ENCODE measurements at places on chromosomes 13 and 19.

DNA sequence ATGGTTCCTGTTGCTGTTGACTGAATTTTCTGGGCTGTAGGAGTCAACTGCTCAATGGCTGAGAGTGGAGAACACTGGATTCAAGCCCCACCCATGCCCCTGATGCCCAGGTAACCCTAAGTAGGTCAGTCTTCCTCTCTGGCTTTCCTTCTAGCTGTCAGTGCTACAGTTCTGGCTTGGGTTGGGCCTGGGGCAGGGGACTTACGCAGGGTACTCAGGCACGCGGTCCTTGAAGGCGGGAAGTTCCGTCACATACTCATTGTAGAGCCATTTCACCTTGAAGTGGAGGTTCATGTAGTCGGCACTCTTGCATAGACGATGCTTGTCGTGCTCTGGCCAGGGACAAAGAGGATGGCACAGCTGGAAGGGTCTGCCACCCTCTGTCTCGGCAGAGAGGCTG lies 55.6 kb downstream of the UNC13A start:
- DNase-seq, result no peak

DNA sequence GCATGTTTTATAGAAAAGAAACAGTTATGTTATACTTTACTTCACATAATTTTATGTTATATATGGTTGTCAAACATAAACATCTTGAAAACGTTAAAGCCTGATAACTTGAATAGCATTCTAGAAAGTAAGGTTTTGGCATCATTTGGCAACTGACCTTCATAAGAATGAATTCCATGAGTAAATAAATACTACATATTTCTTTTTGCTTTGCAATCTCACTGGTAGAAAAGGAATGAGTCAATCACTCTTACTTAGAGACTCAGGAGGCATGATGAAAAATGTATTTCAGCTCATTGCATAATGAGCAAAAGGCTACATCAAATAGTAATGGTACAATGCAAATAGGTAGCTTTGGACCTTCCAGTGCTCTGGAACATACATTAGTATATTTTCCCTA lies 1381.9 kb downstream of the EFNB2 start:
- no peak for DNase-seq

GRCh38 chr13:80141123-80141849 lies 199.6 kb downstream of the SPRY2 start:
- no peak for DNase-seq

- DNase-seq, result no peak
These were observed 97.5 kb downstream of the MAB21L1 start for GRCh38 chr13:35378939-35379338.

GRCh38 chr19:970695-971094 lies 13.4 kb upstream of the WDR18 start:
- no peak for DNase-seq

DNA sequence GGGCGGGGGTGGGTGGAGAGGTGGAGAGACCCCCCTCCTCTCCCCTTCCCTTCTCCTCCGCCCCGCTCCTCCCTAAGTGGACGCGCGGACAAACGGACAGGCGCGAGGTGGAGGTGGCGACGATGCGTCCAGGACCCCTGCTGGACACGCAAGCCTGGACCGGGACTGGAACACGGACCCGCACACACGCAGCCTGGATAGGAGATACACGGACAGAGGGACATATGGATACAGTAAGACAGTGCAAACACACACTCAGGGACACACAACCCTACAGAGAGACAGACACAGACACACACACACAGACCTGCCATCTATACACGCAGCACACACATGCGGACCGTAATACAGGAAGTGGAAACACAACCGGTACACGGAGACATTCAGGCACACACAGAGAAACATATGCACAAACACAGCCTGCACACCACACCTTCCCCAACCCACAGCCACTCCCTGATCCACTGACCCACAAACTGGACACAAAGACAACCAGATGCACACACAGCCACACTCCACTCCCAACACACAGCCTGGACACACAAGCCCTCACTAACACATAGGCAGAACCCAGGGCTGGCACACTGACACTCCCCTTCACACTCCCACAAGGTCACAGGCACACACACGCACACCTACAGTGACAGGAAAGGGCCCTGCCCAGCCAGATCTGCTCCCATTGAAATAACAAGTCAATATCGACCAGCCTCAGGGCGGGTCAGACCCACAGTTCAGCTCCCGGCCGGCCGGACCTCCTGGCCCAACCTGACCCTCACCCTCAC lies 696 bp upstream of the ERFL start:
- no peak for DNase-seq

DNA sequence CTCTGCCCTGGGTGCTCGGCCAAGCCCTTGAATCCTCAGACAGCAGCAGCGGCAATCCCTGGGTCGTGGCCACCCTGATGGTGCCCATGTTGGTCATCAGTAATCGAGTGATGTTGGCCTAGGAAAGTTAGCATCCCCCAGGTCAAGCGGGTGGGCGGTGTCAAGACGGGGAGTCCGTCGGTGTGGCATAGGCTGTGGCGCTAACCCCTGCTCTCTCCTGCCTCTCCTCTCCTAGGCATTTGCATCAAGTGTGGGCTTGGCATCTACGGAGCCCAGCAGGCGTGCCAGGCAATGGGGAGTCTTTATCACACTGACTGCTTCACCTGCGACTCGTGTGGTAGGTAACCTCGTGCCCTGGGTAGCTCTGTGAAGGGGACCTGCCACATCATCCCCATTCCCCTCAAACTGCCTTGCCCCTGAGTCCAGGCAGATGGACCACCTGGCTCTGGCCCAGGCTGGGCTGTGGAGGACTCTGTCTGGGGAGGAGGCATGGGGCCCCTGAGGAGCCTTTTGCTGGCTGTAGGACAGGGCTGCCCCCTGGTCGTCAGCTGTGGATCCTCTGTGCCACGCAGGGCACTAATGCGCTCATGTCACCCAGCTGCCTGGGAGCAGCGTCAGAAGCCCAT lies 8.7 kb downstream of the WTIP start:
- DNase-seq, result no peak

GRCh38 chr19:29512748-29513147 lies 13.0 kb upstream of the VSTM2B start:
- no peak for DNase-seq

DNA sequence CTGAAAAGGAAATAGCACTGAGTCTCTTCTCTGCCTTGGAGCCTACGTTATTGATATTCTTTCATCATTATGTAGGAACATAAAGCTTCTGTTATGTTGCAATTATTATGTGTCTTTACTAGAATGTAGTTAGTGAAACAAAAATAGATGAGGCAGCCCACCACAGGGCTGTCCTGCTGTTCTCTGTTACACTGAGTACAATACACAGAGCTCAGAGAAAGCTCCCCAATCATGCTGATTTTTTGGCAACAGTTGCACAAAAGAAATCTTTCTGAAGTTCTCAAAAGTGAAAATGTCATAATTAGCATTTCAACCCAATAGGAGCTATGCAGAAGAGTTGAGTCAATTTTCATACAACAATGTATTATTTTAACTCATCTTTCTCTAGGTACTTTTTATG lies 119.5 kb downstream of the EFNB2 start:
- no peak for DNase-seq

DNA sequence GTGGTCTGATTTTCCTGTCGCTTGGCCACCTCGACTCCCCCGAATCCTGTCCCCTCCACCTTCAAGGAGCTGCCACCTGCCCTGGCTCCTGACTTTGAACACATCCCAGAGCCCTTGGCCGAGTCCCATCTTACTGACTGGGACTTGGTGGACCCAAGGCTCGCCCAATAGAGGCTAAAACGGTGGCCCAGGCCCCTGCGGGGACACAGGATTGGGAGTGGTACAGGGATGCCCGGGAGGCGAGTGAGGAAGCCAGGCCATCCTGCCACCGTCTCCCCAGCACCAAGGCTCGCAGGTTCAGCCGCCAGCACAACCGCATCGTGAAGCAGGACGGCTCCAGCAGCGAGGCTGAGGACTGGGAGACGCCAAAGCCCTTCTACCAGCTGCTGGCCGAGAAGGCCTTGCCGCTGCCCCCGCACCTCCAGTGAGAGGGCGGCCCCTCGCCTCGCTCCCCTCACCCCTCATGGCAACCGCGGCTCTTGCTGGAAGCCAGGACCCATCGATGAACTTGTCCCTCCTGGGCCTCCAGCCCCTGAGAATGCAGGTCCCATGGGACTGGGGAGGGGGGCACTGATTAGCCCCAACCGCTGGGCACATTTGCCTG lies 5.3 kb downstream of the SIX5 start:
- no peak for DNase-seq

DNA sequence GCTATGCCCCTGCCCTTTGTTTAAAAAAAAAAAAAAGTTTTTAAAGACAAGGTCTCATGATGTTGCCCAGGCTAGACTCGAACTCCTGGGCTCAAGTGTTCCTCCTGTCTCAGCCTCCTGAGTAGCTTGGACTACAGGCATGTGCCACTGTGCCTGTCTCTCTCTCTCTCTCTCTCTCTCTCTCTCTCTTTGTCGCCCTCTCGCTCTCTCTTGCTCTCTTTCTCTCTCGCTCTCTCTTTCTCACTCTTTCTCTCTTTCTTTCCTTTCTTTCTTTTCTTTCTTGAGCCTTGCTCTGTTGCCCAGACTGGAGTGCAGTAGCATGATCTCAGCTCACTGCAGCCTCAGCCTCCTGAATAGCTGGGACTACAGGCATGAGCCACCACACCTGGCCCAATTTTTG lies 7.5 kb downstream of the COX6B1 start:
- no peak for DNase-seq

DNA sequence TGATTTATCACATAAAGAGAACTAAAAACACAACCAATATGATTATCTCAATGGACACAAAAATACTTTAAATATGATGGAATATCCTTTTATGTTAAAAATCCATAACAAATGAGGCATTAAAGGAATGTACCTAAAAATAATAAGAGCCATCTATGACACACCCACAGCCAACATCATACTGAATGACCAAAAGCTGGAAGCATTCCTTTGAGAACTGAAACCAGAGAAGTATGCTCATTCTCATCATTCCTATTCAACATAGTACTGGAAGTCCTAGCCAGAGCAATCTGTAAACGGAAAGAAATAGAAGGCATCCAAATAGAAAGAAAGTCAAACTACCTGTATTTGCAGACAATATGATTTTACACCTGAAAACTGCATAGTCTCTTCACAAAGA lies 671.0 kb downstream of the SLITRK1 start:
- DNase-seq, result no peak

DNA sequence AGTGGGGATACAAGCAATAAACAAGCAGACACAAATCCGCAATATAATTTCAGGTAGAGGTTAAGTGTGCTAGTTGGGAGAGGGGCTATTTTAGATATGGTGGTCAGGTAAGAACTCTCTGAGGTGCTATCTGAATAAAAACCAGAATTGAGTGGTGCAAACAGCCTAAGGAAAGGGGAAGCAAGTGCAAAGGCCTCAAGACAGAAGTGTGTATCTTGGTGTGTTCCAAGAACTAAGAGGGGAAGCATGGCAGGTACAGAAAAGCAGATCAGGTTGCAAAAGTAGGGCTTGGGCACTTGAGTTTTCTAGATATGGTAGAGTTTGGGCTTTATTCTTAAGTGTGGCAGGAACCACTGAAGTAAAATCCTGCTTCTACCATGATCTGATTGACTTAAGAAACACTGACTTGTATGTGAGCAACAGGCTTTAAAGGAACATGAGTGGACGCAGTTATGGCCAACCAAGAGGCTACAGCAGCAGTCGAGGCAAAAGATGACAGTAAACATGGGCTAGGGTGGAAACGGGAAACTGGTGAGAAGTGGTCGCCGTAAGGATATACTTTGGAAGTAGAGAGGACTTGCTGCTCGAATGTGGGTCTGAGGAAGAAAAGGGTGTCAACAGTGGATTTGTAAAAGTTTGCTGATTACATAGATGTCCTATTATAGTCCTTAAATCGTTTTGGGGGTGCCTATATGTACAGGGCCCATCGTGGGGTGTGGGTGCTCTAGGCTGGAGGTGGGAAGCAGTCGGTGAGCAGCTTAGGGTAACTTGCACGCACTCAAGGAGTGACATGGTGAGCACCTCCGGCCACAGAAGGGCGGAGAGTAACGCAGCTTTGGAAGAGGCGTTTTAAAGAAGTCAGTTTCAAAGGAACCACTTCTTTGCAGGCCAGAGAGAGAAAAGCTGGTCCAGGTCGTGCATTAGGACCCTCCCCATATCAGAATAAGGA lies 677 bp downstream of the TGDS start:
- no peak for DNase-seq

GRCh38 chr13:39855236-39855635 lies 199.8 kb downstream of the COG6 start:
- no peak for DNase-seq

- DNase-seq, result no peak
These were observed 2.6 kb downstream of the BRCA2 start for GRCh38 chr13:32317716-32318465.

GRCh38 chr19:43759515-43759914 lies 4.8 kb upstream of the SMG9 start:
- peak; percentile 69 for DNase-seq

- DNase-seq, result no peak
These were observed 669.6 kb downstream of the DIAPH3 start for GRCh38 chr13:59494151-59494550.

- no peak for DNase-seq
These were observed 4.8 kb downstream of the MBD3 start for GRCh38 chr19:1587872-1588271.

GRCh38 chr13:56012644-56013043 lies 1128.1 kb upstream of the PRR20A start:
- DNase-seq, result no peak

- no peak for DNase-seq
These were observed 11.2 kb downstream of the ZNF347 start for GRCh38 chr19:53147645-53148044.

DNA sequence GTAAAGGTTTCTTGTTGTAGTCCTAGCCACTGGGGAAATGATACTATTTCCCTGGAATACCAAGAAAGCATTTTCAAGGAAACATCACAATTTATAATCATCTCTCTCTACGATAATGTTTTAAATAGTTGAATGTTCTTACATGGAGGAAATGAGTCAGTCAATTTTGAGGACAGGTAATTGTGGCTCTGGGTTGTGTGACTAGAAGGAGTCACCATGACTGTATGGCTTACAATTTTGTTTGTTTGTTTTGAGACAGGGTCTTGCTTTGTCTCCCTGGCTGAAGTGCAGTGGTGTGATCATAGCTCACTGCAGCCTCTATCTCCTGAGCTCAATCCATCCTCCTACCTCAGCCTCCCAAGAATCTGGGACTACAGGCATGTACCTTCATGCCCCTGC lies 47.4 kb downstream of the COG3 start:
- no peak for DNase-seq

GRCh38 chr13:28819735-28820098 lies 422 bp upstream of the MTUS2 start:
- DNase-seq, result no peak

DNA sequence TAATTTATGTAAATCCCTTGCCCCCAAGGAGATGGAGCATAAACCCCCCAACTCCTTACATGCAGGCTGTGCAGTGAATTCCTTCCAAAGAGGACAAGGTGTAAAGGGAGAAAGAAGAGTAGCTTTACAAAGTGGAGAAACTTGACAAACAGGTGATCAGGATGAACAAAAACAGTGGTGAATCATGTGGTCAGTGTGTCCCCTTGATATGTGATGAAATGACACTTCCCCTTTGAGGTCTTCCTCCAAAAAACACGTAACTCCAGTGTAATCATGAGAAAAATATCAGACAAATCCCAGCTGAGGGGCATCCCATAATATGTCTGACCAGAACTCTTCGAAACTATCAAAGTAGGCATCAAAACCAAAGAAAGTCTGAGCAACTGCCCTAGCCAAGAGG lies 29.5 kb upstream of the AKT2 start:
- no peak for DNase-seq
